ENCODE measurements at places on chromosomes 12 and 14. TPM values are rescaled to one million over a fixed set of nuclear protein-coding genes. Genes with fewer than 3 reads are reported as not detected.

- no peaks in the 10 kb centered on the region for H3K27me3 ChIP-seq
- no peaks in the 10 kb centered on the region for H3K36me3 ChIP-seq
- no peak overlapping the region for H3K4me3 ChIP-seq
- DNase-seq = no peak
- H3K27ac ChIP-seq = no peak overlapping the region
Observed at GRCh38 chr12:30997685-30998440, 71.3 kb downstream of the TSPAN11 start.

DNA sequence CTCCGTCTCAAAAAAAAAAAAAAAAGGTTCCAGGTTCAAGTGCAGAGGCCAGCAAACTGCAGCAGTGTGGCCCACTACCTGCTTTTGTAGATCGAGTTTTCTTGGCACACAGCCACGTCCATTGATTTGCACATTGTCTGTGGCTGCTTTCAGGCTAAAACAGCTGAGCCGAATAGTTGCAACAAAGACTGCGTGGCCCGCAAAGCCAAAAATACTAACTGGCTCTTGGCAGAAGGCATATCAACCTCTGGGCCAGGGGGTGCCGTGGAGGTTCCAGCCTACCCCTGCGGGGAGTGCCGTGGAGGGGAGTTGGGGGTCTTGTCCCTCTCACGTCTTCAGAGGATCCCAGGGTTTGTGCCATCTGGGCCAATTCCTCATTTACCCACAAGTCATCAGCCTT lies 170.1 kb downstream of the ADGRD1 start:
- no peaks in the 10 kb centered on the region for H3K27me3 ChIP-seq
- DNase-seq = no peak
- no peaks in the 10 kb centered on the region for H3K4me1 ChIP-seq
- H3K36me3 ChIP-seq = no peaks in the 10 kb centered on the region
- no peak overlapping the region for H3K4me3 ChIP-seq
- H3K27ac ChIP-seq = no peak overlapping the region

DNA sequence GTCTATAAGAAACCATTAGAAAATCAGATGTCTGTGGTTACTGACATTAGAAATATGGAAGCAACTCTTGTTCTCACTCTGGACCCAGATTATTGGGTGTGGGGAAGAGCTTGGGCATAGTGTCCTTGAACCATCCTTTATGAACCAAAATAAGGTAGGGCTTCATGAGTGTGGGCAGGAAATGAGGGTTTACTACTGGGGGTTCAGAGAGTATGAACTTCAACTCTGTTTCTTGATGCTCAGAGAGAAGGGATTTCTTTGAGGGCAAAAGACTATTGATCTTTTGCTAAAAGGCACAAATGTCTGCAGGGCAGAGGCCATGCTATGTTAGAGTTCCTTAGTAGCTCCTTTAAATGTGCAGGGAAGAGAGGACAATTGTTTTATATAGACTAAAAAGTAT lies 183.3 kb upstream of the ATP2B1 start:
- H3K36me3 ChIP-seq = no peaks in the 10 kb centered on the region
- no peaks in the 10 kb centered on the region for H3K4me1 ChIP-seq
- H3K27ac ChIP-seq = no peak overlapping the region
- no peak for DNase-seq

DNA sequence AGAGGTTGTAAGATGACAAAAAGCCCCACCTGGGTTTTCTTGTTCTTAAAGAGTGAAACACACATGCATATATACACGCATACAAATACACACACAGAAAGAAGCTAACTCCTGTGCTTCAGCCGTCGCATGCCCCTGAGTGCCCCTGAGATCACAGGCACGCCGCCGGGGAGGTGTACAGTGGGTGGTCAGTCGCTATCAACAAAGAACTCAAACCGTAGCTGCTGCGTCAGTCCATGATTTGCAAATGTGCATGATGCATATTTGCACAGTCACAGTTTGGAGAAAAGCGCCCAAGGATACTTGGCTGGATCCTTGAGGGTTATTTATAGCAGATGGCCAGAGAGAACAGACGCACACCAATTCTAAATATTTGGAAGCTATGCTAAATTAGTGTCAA lies 206.9 kb downstream of the TMEM132D start:
- H3K4me1 ChIP-seq = no peaks in the 10 kb centered on the region
- no peak overlapping the region for H3K4me3 ChIP-seq
- H3K27ac ChIP-seq = no peak overlapping the region
- DNase-seq = no peak

- peak; percentile 83 for DNase-seq
- peak overlapping the region; percentile 54 for H3K27ac ChIP-seq
- H3K36me3 ChIP-seq = peaks cover 5% of the 10 kb centered on the region
- H3K4me3 ChIP-seq = no peak overlapping the region
- no peaks in the 10 kb centered on the region for H3K27me3 ChIP-seq
Observed at GRCh38 chr12:45282411-45282810, 66.5 kb downstream of the ANO6 start.

- H3K36me3 ChIP-seq = peaks cover 57% of the 10 kb centered on the region
- H3K4me3 ChIP-seq = no peak overlapping the region
- DNase-seq = no peak
- no peak overlapping the region for H3K27ac ChIP-seq
Observed at GRCh38 chr12:123748161-123748560, 13.9 kb upstream of the DNAH10 start.

DNA sequence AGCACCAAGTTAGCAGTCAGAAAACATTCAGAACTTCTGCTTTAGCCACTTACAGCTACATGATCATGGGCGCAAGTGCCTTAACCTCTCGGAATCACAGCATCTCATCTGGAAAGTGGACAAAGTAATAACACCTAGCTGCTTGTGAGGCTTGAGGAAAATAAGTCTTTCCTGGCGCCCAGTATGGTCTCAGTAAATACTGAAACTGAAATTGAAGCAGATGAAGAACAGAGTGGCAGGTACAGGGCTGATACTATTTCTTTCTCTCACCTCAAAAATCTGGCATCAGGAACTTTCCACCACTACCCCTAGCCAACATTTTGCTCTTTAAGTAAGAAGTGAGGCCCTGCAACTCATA lies 129.7 kb upstream of the FUT8 start:
- no peak for DNase-seq
- no peaks in the 10 kb centered on the region for H3K27me3 ChIP-seq
- H3K4me3 ChIP-seq = no peak overlapping the region
- peaks cover 9% of the 10 kb centered on the region for H3K4me1 ChIP-seq

GRCh38 chr12:43585676-43586075 lies 33.7 kb upstream of the ADAMTS20 start:
- no peak for DNase-seq
- no peaks in the 10 kb centered on the region for H3K27me3 ChIP-seq
- H3K4me3 ChIP-seq = no peak overlapping the region
- no peak overlapping the region for H3K27ac ChIP-seq
- H3K4me1 ChIP-seq = no peaks in the 10 kb centered on the region

GRCh38 chr12:2550561-2551411 lies 244.0 kb upstream of the FKBP4 start:
- no peaks in the 10 kb centered on the region for H3K36me3 ChIP-seq
- H3K4me1 ChIP-seq = no peaks in the 10 kb centered on the region
- no peak overlapping the region for H3K27ac ChIP-seq

DNA sequence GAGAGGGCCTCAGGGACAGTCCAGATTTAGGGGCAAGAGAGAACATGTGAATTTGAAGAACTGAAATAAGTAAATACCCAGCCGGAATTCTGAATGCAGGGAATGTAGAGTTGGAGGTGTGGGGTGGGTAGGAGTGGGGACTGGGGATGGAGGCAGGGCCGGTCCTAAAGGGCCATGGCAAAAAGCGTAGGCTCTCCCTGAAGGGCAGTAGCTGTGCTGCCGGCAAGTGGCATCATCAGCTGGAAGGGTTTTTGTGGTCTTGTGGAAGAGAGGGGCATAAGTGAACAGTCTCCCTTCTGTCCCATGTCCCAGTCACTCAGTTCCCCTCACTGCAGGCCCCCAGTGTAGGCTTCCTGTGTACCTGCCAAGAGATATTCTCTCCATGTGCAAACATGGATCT lies 104.6 kb downstream of the GCH1 start:
- H3K36me3 ChIP-seq = no peaks in the 10 kb centered on the region
- H3K4me1 ChIP-seq = no peaks in the 10 kb centered on the region
- H3K27ac ChIP-seq = no peak overlapping the region
- DNase-seq = no peak

GRCh38 chr14:34933301-34933700 lies 49.5 kb upstream of the SRP54 start:
- H3K4me3 ChIP-seq = no peak overlapping the region
- no peaks in the 10 kb centered on the region for H3K36me3 ChIP-seq
- DNase-seq = no peak
- H3K27me3 ChIP-seq = no peaks in the 10 kb centered on the region
- H3K27ac ChIP-seq = no peak overlapping the region

GRCh38 chr12:125633686-125634085 lies 568.5 kb downstream of the AACS start:
- no peak overlapping the region for H3K4me3 ChIP-seq
- H3K27me3 ChIP-seq = no peaks in the 10 kb centered on the region
- no peak for DNase-seq

- no peaks in the 10 kb centered on the region for H3K27me3 ChIP-seq
- no peak overlapping the region for H3K4me3 ChIP-seq
- DNase-seq = no peak
- peaks cover 3% of the 10 kb centered on the region for H3K36me3 ChIP-seq
- H3K4me1 ChIP-seq = no peaks in the 10 kb centered on the region
Observed at GRCh38 chr12:19474147-19474546, 34.9 kb downstream of the AEBP2 start.

Gene MMP14
- polyA plus RNA-seq = 99.7 TPM

Gene GPD1
- polyA plus RNA-seq = 197 TPM

Gene CFAP73
- 0.19 TPM for polyA plus RNA-seq

Gene CPNE8
- 8.4 TPM for polyA plus RNA-seq

Gene SMIM41
- polyA plus RNA-seq = 0.46 TPM

Gene CCDC38
- 0.58 TPM for polyA plus RNA-seq

Gene DHH
- polyA plus RNA-seq = 2.3 TPM

Gene RBP5
- polyA plus RNA-seq = 10.5 TPM

Gene PTGDR
- not detected for polyA plus RNA-seq

Gene P2RX7
- polyA plus RNA-seq = 0.62 TPM

All from small intestine (tissue), 16 donors.